Type B pancreatic cell (in vitro differentiated cells): ENCODE measurements at places on chromosomes 16 and 17. TPM values are rescaled to one million over a fixed set of nuclear protein-coding genes. Genes with fewer than 3 reads are reported as not detected.

DNA sequence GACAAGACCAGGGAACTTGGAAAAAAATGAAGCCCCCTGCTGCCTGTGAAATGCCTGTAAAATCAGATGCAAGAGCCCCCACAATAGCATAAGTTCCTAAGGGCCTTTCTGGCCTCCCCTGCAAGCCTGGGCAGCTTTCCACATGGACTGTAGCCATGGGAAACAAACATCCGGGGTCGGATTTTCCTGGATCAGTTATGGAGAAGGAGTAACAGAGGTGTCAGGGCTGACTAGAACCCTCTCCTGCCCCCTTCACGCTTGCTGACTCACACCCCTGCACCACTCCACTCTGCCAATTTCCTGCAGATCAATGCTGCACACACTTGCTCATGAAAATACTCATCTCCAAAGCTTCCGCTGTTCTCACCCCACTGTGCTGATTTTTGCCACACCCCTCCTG, 258.6 kb downstream of the CBLN1 start:
- no peak for DNase-seq
- no peaks in the 10 kb centered on the region for H3K36me3 ChIP-seq
- no peak overlapping the region for H3K4me3 ChIP-seq
- H3K27me3 ChIP-seq: peaks cover 42% of the 10 kb centered on the region
- peaks cover 54% of the 10 kb centered on the region for H3K4me1 ChIP-seq
- H3K27ac ChIP-seq: no peak overlapping the region

DNA sequence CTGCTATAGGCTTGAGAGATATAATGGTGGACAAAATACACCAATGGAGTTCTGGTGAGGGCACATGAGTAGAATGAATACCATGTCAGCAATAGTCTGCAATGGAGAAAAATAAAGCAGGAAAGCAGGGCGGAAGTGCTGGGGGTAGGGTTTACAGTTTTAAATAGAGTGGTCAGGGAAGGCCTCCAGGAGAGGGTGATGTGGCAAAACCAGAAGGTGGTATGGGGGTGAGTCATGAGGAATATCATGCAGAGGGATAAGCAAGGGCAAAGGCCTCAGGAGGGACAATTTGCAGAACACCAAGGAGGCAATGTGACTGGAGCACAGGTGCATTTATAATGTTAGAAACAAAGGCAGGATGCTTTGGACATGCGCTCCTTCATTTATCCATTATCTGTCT, 102.0 kb downstream of the ITFG1 start:
- H3K4me1 ChIP-seq: no peaks in the 10 kb centered on the region
- H3K27me3 ChIP-seq: no peaks in the 10 kb centered on the region
- DNase-seq: no peak
- H3K27ac ChIP-seq: no peak overlapping the region

Gene AANAT
- total RNA-seq: not detected in 2 replicates

GRCh38 chr17:78892936-78893379, 10.0 kb downstream of the CEP295NL start:
- H3K36me3 ChIP-seq: peaks cover 17% of the 10 kb centered on the region
- H3K27ac ChIP-seq: peak overlapping the region; percentile 33
- peaks cover 47% of the 10 kb centered on the region for H3K4me1 ChIP-seq
- no peak for DNase-seq
- no peak overlapping the region for H3K4me3 ChIP-seq

DNA sequence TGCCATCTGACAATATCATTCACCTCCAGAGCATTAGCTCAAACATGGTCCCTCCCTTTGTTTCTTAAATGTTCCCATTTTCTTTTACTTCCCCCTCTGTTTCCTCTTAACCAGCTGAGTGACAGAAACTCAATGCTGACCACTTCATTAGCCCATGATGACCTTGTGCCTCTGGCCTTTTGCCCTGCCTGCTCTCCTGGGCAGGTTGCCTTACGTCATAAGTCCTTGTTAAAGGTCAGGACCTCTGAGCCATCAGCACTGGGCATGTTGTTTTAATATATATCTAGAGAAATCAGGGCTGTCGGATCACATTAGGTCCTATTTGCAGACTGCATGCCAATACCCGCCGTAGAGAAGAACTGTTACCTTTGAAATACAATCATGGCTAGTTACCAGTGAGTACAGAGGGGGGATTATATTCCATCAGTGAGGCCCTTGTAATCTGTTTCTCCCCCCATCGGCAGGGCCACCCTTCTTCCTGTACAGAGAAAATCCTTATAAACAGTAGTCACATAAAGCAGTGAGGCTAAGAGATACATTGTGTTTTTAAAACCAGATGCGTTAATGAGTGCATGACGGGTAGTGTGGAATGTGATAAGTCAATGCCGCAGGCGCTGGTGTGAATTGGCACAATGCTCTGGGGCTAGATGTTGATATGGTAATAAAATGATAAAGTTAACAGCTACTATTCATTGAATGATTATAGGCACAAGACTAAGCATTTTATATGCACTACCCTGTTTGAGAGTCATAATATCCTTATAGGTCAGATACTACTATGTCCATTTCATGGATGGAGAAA, 94.3 kb upstream of the ZFHX3 start:
- H3K27ac ChIP-seq: no peak overlapping the region
- no peak for DNase-seq
- H3K4me3 ChIP-seq: no peak overlapping the region
- peaks cover 29% of the 10 kb centered on the region for H3K4me1 ChIP-seq
- peaks cover 4% of the 10 kb centered on the region for H3K36me3 ChIP-seq

GRCh38 chr16:11074131-11074530, 129.8 kb downstream of the CLEC16A start:
- no peak overlapping the region for H3K27ac ChIP-seq
- no peak overlapping the region for H3K4me3 ChIP-seq
- H3K4me1 ChIP-seq: peaks cover 45% of the 10 kb centered on the region
- peaks cover 24% of the 10 kb centered on the region for H3K36me3 ChIP-seq
- no peak for DNase-seq

- no peak for DNase-seq
- H3K36me3 ChIP-seq: no peaks in the 10 kb centered on the region
- H3K27ac ChIP-seq: no peak overlapping the region
- H3K4me1 ChIP-seq: no peaks in the 10 kb centered on the region
- no peak overlapping the region for H3K4me3 ChIP-seq
Measured at GRCh38 chr16:27839419-27839818, 224.1 kb downstream of the GSG1L start.

DNA sequence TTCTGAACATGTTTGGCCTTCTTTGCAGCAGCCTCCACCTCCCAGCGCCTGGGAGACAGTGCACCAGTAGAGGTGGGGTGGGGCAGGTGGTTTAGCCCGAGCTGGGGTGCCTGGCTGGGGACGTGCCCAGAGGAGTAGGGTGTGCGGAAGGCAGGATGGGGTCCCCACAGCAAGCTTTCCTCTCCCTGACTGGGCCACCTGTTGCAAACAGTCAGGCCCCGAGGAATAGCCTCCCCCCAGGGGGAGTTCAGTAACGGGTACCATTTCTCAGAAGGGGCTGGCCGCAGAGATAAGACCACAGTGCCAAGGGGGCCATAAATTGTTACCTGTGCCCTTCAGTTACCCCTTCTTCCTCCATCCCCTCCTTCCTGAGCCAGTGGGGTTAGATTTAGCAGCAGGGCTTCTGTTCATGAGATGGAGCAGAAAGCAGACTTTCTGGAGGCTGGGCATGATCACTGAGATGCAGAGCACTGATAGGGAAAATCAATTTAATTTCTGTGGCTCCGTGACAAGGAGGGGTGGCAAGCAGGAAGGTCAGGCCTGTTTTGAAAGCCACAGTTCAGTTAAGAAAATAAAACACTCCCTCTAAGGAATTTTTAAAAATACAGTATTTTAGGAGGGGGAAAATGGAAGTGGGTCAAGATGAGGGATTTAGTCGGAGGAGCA, 181.9 kb downstream of the MSI2 start:
- peaks cover 20% of the 10 kb centered on the region for H3K36me3 ChIP-seq
- DNase-seq: no peak
- H3K4me3 ChIP-seq: peak overlapping the region; percentile 53
- peaks cover 61% of the 10 kb centered on the region for H3K4me1 ChIP-seq
- H3K27me3 ChIP-seq: no peaks in the 10 kb centered on the region
